ENCODE measurements at places on chromosomes 4 and X. TPM values are rescaled to one million over a fixed set of nuclear protein-coding genes. Genes with fewer than 3 reads are reported as not detected.

Gene TCEAL6
- total RNA-seq, result not detected

Gene P2RY8
- total RNA-seq, result 122 TPM

Gene DDIT4L
- not detected for total RNA-seq

Gene HAND2
- total RNA-seq, result not detected

Gene TACR3
- total RNA-seq, result not detected

Gene MAP7D2
- 0.15 TPM for total RNA-seq

Gene FAM53A
- 3.6 TPM for total RNA-seq

Gene SPATA18
- total RNA-seq, result not detected

Gene FAM9B
- total RNA-seq, result not detected

Gene POF1B
- 0.24 TPM for total RNA-seq

Gene TMEM35A
- total RNA-seq, result not detected

- H3K4me3 ChIP-seq, result no peak overlapping the region
- H3K27me3 ChIP-seq, result no peaks in the 10 kb centered on the region
- peaks cover 34% of the 10 kb centered on the region for H3K4me1 ChIP-seq
- no peaks in the 10 kb centered on the region for H3K36me3 ChIP-seq
- H3K27ac ChIP-seq, result no peak overlapping the region
- DNase-seq, result no peak
Observed at GRCh38 chrX:39857780-39858179, 240.0 kb downstream of the BCOR start.

DNA sequence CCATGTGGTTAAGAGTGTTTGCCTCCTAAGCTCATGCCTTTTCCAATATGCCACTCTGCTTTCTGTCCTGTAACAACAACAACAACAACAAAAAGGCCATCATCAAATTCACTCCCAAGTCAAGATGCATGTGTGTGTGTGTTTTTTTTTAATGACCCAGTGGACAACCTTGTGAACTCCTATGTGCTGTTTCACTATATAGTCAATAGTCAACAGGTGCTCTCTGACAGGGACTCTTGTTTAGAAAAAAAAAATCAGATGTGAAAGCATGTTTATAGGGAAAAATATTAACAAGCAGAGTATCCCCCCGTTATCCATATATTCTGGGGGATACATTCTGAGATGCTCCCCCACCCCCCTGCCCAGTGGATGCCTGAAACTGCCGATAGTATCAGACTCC is 50.6 kb upstream of the BEND2 start:
- no peaks in the 10 kb centered on the region for H3K27me3 ChIP-seq
- H3K36me3 ChIP-seq, result no peaks in the 10 kb centered on the region
- no peak overlapping the region for H3K27ac ChIP-seq

DNA sequence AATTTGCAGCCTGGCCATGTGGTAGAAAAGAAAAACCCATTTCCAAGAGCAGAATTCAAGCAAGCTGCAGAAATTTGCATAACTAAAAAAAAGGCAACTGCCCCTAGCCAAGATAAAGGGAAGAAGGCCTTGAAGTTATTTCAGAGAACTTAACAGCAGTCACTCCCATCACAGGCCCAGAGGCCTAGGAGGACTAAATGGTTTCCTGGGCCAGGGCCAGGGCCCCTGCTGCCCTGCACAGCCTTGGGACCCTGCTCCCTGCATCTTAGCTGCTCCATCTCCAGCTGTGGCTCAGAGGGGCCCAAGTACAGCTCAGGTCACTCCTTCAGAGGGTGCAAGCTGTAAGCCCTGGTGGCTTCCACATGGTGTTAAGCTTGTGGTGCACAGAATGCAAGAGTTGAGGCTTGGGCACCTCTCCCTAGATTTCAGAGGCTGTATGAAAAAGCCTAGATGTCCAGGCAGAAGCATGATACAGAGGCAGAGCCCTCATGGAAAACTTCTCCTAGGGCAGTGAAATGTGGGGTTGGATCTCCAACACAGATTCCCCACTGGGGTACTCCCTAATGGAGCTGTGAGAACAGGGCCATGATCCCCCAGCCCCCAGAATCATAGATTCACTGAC is 6.7 kb upstream of the MID2 start:
- no peak overlapping the region for H3K27ac ChIP-seq
- no peaks in the 10 kb centered on the region for H3K27me3 ChIP-seq
- no peak for DNase-seq
- no peaks in the 10 kb centered on the region for H3K4me1 ChIP-seq

GRCh38 chr4:165612936-165613335 is 234.1 kb downstream of the CPE start:
- no peak overlapping the region for H3K4me3 ChIP-seq
- no peaks in the 10 kb centered on the region for H3K4me1 ChIP-seq
- H3K36me3 ChIP-seq, result no peaks in the 10 kb centered on the region
- no peak overlapping the region for H3K27ac ChIP-seq
- DNase-seq, result no peak
- no peaks in the 10 kb centered on the region for H3K27me3 ChIP-seq

DNA sequence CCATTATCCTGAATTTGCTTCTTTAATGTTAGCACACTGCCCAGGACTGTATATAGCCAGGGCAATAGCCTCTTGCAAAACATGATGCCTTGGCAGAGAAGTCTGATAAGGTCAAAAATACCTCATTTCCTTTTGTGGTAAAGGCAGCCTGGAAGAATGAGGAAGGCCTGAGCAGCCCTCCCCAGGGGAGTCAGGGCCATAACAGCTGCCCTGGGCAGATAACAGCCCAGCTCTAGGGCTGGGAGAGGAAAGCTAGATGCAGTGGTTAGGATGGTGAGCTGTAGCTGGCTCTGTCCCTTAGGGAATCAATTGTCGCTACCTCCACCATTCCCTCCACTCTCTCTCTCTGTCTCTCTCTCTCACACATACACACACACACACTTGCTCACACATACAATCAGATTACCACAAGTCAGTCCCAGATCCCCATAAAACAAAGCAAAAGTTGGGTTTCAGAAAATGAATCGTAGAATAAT is 29.2 kb downstream of the EFHC2 start:
- no peak overlapping the region for H3K4me3 ChIP-seq
- H3K27me3 ChIP-seq, result no peaks in the 10 kb centered on the region
- DNase-seq, result no peak
- no peaks in the 10 kb centered on the region for H3K36me3 ChIP-seq

DNA sequence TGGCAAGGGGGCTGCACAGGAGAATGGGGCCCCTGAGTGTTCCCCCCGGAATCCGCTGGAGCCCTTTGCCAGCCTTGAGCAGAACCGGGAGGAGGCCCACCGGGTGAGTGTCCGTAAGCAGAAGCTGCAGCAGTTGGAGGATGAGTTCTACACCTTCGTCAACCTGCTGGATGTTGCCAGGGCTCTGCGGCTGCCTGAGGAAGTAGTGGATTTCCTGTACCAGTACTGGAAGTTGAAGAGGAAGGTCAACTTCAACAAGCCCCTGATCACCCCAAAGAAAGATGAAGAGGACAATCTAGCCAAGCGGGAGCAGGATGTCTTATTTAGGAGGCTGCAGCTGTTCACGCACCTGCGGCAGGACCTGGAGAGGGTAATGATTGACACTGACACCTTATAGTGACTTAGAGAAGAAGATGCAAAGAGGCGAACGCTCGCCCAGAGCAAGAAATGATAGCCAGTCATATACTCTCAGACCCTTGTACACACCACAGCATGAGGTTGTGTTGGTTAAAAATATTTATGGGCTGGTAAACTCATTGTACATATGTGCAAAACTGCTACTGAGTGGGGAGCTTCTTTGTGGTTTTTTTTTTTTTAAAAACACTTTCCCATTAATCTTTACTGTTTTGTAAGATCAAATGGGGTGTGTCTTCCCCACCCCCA is 52.5 kb downstream of the JADE1 start:
- peak overlapping the region; percentile 58 for H3K27ac ChIP-seq
- no peaks in the 10 kb centered on the region for H3K27me3 ChIP-seq
- H3K36me3 ChIP-seq, result peaks cover 51% of the 10 kb centered on the region
- H3K4me3 ChIP-seq, result no peak overlapping the region

DNA sequence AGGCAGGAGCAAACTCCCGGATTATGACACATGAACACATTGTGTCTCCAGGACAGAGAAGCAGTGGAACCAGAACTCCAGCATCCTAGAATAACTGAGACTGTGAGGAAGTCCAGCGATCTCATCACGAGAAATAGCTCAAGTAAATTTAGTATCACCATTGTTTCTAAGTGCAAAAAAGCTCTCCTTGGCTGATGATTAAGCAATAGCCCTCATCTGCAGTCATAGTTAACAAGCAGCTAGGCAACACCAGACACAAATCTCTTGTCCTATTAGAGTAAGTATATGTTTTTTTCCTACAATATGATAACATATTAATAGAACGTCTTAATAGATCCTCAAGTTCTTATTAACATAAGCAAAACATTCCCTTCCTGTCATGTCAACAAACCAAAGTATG is 2.4 kb upstream of the CFAP299 start:
- H3K36me3 ChIP-seq, result no peaks in the 10 kb centered on the region
- H3K4me1 ChIP-seq, result no peaks in the 10 kb centered on the region
- no peaks in the 10 kb centered on the region for H3K27me3 ChIP-seq
- no peak for DNase-seq
- H3K4me3 ChIP-seq, result no peak overlapping the region
- H3K27ac ChIP-seq, result no peak overlapping the region

DNA sequence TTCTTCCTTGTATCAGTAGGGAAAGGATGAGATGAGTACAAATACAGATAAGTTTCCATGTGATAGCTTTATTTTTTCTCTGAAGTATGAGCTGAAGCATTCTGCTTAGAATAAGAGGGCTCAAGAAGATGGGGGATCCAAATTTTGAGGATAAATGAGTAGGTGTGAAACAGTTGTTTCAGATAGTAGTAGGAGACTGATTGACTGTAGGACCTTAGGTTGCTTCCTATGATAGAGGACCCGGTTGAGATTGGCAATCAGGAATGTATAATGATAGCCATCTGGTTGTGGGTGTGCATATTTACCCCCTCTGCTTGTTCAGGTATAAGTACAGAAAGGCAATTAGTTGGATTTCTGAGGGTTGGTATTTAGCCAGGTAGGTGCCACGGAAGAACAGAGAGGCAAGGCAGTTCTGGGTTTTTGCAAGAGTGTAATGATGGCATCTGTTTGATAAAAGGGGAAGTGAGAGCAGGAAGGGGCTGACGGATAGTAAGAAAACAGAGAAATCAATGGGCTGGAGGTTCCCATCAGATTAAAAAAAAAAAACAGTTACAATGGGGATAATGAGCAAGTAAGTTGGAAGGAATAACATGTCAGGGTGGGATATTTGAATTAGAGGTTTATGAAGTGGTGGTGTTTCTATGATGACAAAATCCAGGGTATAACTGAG is 13.7 kb downstream of the OCRL start:
- H3K4me1 ChIP-seq, result no peaks in the 10 kb centered on the region
- H3K4me3 ChIP-seq, result no peak overlapping the region
- no peak for DNase-seq
- H3K36me3 ChIP-seq, result peaks cover 8% of the 10 kb centered on the region
- no peak overlapping the region for H3K27ac ChIP-seq

GRCh38 chrX:108420481-108420880 is 17.7 kb downstream of the COL4A6 start:
- no peaks in the 10 kb centered on the region for H3K27me3 ChIP-seq
- no peak for DNase-seq
- H3K27ac ChIP-seq, result no peak overlapping the region
- no peak overlapping the region for H3K4me3 ChIP-seq
- no peaks in the 10 kb centered on the region for H3K4me1 ChIP-seq
- no peaks in the 10 kb centered on the region for H3K36me3 ChIP-seq

DNA sequence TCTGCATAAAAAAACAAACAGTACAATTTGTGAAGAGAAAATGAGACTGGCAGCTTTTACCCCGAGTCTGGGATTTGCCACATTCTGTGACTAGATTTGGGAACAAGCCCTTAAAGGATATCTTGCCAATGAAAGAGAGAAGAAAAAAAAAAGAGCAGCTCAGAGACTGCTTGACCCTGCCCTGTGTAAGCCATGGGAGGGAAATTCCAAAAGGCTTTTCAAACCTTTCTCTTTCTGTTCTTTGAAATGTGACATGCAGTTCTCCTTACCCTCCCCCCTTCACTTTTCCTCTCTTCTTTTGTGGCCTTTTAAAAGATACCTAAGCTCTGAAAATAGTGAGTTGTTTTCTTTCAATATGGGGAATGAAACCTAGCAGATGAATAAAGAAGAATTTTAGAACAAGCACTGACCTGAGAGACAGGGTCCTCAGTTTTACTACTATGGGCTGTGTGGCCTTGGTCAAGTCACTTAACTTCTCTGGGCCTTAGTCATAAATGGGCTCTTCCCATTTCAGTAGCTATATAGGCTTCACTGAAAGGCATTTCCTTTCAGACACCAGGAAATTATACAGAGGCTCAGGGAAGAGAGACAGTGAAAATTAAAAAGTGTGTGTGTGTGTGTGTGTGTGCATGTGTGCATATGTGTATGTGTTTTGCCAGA is 5.1 kb downstream of the CCDC160 start:
- no peaks in the 10 kb centered on the region for H3K4me1 ChIP-seq
- DNase-seq, result no peak
- no peak overlapping the region for H3K4me3 ChIP-seq
- no peak overlapping the region for H3K27ac ChIP-seq

- no peak for DNase-seq
Observed at GRCh38 chr4:188714501-188714900, 575.3 kb downstream of the TRIML1 start.

- no peaks in the 10 kb centered on the region for H3K4me1 ChIP-seq
- no peak for DNase-seq
- no peak overlapping the region for H3K27ac ChIP-seq
- H3K36me3 ChIP-seq, result no peaks in the 10 kb centered on the region
- no peak overlapping the region for H3K4me3 ChIP-seq
- H3K27me3 ChIP-seq, result no peaks in the 10 kb centered on the region
Observed at GRCh38 chrX:96997196-96997595, 113.5 kb downstream of the RPA4 start.

GRCh38 chr4:176230836-176231235 is 35.5 kb upstream of the SPATA4 start:
- H3K27me3 ChIP-seq, result no peaks in the 10 kb centered on the region
- no peak for DNase-seq

- H3K36me3 ChIP-seq, result no peaks in the 10 kb centered on the region
- H3K27ac ChIP-seq, result no peak overlapping the region
- no peak overlapping the region for H3K4me3 ChIP-seq
- no peaks in the 10 kb centered on the region for H3K4me1 ChIP-seq
Observed at GRCh38 chr4:13294961-13295605, 189.1 kb downstream of the RAB28 start.
